BJ (cell line): ENCODE measurements at places on chromosomes 4 and X. TPM values are rescaled to one million over a fixed set of nuclear protein-coding genes. Genes with fewer than 3 reads are reported as not detected.

The NLGN3 gene
- 0.22 and 0.27 TPM in 2 replicates for polyA plus RNA-seq

The FGF13 gene
- polyA plus RNA-seq: not detected in 2 replicates

The SOX3 gene
- polyA plus RNA-seq: not detected in 2 replicates

The MXRA5 gene
- 35.1 and 36.5 TPM in 2 replicates for polyA plus RNA-seq

The ARHGAP36 gene
- not detected in 2 replicates for polyA plus RNA-seq

The GAGE2A gene
- not detected in 2 replicates for polyA plus RNA-seq

The ZFP92 gene
- polyA plus RNA-seq: 0.36 TPM in 2 replicates

GRCh38 chr4:76963131-76963750 is 13.7 kb downstream of the SEPTIN11 start:
- no peak for DNase-seq

- no peak for DNase-seq
These were observed 958.2 kb downstream of the PCDH7 start for GRCh38 chr4:31678356-31678755.

DNA sequence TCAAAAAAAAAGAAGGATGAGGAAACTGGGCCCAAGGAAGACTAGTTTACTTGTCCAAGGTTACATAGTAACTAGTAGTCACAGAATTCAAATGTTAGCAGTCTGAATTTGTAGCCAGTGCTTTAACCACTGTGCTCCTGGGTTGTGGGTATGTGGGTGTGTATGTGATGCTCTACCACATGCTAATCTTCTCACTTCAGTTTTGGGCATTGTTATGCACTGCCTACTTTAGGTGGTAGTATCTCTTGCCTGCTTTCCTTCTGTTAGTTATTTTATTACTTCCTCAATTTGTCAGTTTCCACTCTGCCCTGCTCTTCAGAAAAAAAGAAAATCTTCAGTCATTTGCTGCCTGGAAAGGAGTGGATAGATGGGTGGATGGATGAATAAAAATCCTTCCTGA is 219.2 kb downstream of the RPA4 start:
- DNase-seq: no peak

- no peak for DNase-seq
These were observed 10.0 kb downstream of the SLC2A9 start for GRCh38 chr4:10011277-10011676.

DNA sequence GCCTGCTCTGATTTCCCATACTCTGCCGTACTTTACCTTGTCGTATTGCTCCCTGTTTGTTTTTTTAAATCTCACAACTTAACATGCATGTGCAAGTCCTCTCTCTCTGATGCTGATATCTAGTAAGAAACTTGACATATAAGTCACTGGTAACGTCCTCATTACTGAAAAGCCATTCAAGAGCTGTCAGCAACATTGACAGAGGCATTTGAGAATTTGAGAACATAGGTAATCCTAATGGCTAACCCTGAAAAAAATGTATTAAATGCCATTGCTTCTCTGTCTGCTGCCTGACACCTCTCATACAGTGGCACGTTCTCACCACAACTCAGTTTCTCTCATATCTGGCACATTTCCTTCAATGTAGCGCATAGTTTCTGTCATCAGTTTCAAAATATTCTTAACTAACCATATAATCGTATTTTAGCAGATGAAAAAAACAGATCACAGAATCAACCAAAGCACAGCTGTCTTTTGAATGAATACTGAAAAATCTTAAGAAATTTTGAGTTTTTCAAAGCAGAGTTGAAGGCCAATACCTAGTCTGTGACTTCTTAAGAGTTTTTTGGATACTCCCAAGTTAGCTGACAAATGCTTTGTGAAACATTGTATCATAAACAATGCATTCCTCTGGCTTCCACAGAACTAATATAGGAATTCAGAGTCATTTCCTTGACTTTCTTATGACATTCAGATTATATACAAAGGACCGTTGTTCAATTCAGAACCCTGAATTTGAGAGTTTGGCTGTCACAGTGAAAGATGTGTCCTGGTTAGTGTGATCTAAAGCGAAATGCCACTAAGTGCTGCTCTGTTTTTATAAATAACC is 996.4 kb downstream of the C4orf33 start:
- DNase-seq: no peak

- no peak for DNase-seq
These were observed 160.2 kb downstream of the RAB28 start for GRCh38 chr4:13323921-13324320.

DNA sequence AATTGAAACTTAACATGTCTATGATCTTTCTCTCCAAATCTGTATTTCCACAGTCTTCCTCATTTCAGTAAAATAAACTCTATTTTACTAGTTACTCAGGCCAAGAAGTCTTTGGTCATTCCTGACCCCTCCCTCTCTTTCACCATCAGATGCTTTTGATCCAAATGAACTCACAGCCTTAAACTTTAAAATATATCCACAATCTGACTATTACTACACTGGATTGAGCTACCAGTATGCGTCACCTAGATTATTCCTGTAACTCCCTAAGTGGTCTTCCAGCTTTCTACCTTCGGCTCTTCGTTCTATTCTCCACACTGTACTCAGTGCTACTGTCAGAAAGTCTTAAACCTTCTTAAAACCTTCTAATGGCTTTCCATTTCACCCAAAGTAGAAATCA is 195.1 kb downstream of the FBXW7 start:
- DNase-seq: no peak

- no peak for DNase-seq
These were observed 60.0 kb upstream of the HELT start for GRCh38 chr4:184958127-184958922.

- no peak for DNase-seq
These were observed 39.5 kb upstream of the SMIM10L2A start for GRCh38 chrX:135382260-135382659.

DNA sequence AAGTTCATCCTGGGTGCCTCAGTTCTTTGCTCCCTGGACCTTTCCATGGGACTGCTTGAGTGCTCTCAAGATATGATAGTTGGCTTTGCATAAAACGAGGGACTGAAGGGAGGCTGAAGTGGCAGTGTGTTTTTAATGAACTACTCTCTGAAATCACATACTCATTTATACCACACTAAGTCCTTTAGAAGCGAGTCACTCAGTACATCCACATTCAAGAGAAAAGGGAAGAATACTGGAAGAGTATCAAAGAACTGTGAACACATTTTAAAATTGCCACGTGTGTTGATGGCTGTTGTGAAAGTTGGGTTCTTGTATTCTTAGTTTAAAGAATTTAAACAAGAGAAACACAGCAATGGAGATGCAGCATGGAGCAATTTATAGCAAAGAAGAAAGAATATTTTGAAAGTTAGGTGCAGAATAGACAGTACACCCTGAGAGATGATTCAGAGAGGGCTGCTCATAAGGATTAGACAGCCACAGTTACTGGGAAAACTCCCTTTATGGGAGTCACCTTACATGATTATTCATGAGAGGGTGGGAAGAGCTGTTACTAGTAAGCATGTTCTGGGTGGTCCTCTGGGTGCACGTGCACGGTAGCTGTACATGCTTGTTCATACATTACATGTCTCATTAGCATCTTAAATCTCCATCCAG is 380.7 kb downstream of the ADGRL3 start:
- no peak for DNase-seq

DNA sequence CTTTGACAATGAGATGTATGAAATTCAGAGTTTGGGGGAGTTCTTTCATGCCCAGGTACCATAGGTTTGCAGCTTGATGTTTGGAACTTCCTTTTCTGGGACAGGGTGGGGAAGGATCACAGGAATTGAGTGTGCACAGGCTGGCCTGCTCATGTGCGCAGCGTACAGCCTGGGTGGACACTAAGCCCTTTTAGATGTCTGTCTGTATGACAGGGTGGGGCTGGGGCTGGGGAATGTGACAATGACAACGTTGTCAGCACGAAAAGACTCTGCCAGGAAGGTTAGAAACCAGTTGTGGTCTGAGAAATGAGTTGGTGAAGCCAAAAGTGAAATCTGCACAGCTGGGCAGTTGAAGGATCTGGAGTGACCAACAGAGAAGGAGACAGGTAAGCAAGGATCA is 47.4 kb downstream of the WWC2 start:
- DNase-seq: no peak

GRCh38 chr4:107719207-107719921 is 670 bp downstream of the PAPSS1 start:
- no peak for DNase-seq
